Spleen (tissue), 13 donors: ENCODE measurements at places on chromosomes 3 and 15. TPM values are rescaled to one million over a fixed set of nuclear protein-coding genes. Genes with fewer than 3 reads are reported as not detected.
A peak's percentile ranks its signal among the peaks of the same experiment; 100 is the strongest.

DNA sequence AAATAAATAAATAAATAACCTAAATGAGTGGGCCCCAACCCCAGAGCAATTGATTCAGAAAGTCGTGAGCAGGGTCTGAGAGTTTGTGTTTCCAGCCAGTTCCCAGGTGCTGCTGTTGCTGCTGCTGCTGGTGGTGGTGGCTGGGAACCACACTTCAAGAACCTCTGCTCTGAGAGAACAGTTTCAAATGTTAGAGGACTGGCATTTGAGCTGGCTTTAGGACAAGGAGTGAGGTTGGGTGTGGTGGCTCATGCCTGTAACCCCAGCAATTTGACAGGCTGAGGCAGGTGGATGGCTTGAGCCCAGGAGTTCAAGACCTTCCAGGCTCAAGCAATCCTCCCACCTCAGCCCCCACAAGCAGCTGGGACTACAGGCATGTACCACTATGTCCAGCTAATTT, 123.1 kb upstream of the UBE2E1 start:
- H3K4me3 ChIP-seq = no peak overlapping the region
- no peak overlapping the region for H3K27ac ChIP-seq
- no peaks in the 10 kb centered on the region for H3K27me3 ChIP-seq
- no peaks in the 10 kb centered on the region for H3K4me1 ChIP-seq
- DNase-seq = no peak

DNA sequence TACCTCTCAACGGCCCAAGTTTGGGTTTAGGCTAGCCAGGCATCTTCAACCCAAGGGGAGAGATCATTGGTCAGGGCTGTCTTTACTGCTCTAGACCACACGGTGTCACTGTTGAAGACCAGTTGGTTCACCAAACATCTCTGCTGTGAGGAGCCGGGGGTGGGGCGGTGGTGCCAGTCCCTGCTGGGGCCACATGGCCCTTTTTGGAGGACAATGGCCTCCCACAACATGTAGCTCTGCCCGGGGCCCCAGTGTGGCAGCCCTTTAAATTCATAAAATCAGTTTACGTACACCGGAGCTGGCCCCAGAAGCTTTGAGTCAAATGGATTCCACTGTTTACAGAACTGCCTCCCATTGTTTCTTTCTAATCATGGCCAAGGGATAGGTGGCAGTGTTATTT, 19.1 kb upstream of the TM4SF18 start:
- no peaks in the 10 kb centered on the region for H3K4me1 ChIP-seq
- H3K27ac ChIP-seq = no peak overlapping the region
- no peak overlapping the region for H3K4me3 ChIP-seq
- no peaks in the 10 kb centered on the region for H3K36me3 ChIP-seq
- DNase-seq = peak; percentile 78
- H3K27me3 ChIP-seq = no peaks in the 10 kb centered on the region

Gene CELF6
- 3.1 TPM for total RNA-seq

Gene CD96
- total RNA-seq = 34.2 TPM

DNA sequence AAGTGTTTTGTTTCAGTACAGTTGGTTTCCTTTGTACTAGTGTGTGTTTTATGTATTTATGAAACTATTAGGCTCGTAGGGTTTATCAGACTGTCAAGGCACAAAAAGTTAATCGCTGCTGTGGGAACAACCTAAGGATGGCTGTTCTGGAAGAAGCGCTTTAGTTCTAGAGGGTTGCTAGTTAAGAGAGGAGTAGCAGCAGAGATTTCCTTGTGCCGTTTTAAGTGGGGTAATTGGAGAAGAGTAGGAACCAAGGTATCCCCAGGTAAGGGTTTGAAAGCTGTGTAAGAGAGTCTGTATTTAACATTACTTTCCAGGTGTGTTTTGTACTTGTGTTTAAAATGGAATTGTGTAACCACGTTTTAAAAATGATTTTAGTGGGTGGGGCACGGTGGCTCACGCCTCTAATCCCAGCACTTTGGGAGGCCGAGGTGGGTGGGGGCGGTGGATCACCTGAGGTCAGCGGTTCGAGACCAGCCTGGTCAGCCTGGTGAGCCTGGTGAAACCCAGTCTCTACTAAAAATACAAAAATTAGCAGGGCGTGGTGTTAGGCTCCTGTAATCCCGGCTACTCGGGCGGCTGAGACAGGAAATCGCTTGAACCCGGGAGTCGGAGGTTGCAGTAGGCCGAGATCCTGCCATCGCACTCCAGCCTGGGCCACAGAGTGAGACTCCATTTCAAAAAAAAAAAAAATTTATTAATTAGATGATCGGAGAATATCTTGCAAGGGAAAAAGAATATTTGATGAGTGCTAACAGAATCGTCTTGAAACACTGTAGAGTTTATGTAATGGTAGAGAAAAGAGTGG, 2.6 kb downstream of the MORF4L1 start:
- peak overlapping the region; percentile 100 for H3K27ac ChIP-seq
- peak overlapping the region; percentile 70 for H3K4me3 ChIP-seq
- H3K4me1 ChIP-seq = peaks cover 52% of the 10 kb centered on the region
- H3K36me3 ChIP-seq = peaks cover 2% of the 10 kb centered on the region
- DNase-seq = no peak
